ENCODE measurements at places on chromosomes 2 and 18.

DNA sequence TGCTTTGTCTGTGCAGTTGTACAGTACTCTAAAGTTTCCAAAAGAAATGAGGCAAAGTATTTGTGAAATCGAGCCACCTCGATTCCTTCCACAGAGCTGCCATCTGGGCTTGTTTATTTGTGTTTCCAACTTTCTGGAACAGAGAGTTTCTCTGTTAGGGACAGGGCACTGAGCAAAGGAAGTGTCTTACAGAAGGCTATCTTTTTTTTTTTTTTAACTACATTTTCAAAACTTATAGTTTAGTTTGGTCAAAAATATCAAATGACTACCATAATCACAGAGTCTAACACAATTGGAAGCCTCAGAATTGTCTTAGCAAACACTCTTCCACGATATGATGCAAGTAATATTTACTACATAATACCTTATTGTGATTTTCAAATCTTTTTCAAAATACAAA is 796 bp downstream of the RFTN2 start:
- DNase-seq = no peak

- DNase-seq = peak; percentile 27
Measured at GRCh38 chr2:152715854-152716428, 1.3 kb downstream of the PRPF40A start.

GRCh38 chr2:177523781-177524180 is 131.2 kb downstream of the AGPS start:
- no peak for DNase-seq

GRCh38 chr18:8717011-8717770 is 11.8 kb downstream of the MTCL1 start:
- DNase-seq = no peak

DNA sequence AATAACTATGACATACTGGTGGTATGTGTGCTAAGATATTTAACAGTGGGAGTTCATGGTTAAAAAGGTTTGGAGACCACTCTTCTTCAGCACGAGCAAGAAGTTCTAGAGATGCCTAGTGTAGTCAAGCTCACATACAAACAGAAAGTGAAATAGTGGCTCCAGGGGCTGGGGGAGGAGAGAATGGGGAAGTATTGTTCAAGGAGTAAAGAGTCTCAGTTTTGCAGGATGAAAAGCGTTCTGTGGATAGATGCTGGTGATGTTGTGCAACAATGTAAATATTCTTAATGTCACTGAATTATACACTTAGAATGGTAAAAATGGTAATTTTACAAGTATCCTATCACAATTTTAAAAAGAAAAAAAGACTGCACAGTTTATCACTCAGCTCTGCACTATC is 29.0 kb upstream of the EPAS1 start:
- no peak for DNase-seq

GRCh38 chr2:70181363-70181956 is 9.4 kb downstream of the C2orf42 start:
- no peak for DNase-seq

- no peak for DNase-seq
Measured at GRCh38 chr2:75523313-75524275, 37.1 kb downstream of the EVA1A start.

DNA sequence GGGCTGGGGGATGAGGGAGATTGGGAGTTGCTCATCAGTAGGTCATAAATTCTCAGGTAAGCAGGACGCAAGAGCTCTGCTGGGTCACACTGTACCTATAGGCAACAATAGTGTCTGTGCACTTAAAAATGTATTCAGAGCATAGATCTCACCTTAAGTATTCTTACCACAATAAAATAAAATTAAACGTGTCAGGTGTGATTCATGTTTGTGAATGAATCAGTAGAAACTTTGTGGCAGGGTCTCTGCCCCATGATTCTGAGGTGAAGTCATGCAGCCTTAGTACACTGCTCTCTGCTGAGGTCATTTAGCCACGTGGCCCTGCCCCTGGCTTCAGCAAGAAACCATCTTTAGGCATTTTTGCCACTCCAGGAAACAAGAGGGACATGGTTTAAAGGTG is 253.8 kb downstream of the FBXO15 start:
- DNase-seq = no peak

DNA sequence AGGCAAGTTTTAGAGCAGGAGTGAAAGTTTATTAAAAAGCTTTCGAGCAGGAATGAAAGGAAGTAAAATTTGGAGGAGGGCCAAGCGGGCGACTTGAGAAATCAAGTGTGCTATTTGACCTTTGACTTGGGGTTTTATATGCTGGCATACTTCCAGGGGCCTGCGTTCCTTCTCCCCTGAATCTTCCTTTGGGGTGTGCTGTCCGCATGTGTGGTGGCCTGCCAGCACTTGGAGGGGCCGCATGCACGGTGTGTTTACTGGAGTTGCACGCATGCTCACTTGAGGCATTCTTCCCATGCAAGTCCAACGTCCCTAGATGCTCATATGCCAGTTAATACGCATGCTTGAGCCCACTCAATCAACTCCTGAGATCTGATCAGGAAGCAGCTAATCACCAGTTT is 78.3 kb upstream of the MAP4K4 start:
- no peak for DNase-seq

Measured in HFF-Myc (cell line).